ENCODE measurements at places on chromosomes 1 and 21.

GRCh38 chr1:227869279-227869842, 53.9 kb downstream of the PRSS38 start:
- DNase-seq, result no peak

GRCh38 chr1:61011561-61012263, 70.6 kb upstream of the NFIA start:
- DNase-seq, result no peak

DNA sequence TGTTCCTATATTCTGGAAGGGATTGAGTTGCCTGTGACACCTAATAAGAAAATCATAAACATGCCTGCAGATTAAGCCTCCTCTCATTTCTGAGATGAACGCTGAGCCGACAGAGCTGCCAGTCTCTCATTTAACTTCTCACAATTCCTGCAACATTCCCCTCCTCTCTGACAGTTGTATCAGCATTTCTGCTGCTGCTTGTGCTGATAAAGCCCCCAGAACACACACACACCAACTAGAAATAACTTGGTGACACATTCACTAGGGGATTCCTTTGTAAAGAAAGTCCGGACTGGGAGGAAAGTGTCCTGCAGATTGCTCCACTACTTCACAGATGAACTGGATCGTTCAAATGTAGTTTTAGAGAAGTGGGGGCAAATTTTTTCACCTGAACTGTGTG, 437.3 kb downstream of the PLA2G4A start:
- DNase-seq, result no peak

DNA sequence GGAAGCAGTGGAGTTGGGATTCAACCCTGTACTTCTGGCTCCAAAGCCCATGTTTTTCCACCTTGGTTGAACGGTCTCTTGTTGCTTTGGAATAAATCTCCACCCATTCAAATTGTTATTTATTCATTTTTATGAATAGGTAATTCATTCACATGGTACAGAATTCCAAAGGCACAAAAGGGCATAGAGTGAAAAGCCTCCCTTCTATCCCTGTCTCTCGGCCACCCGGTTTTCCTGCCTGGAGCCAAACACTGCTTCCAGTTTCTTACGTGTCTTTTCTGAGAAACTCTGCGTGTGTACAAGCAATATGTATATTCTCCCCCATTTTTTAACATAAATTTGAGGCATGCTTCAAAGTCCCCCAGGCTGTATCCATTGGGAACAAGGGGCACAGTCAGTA, 3.9 kb downstream of the EXTL1 start:
- no peak for DNase-seq

- DNase-seq, result no peak
Measured at GRCh38 chr1:3922201-3922725, 22.2 kb upstream of the C1orf174 start.

DNA sequence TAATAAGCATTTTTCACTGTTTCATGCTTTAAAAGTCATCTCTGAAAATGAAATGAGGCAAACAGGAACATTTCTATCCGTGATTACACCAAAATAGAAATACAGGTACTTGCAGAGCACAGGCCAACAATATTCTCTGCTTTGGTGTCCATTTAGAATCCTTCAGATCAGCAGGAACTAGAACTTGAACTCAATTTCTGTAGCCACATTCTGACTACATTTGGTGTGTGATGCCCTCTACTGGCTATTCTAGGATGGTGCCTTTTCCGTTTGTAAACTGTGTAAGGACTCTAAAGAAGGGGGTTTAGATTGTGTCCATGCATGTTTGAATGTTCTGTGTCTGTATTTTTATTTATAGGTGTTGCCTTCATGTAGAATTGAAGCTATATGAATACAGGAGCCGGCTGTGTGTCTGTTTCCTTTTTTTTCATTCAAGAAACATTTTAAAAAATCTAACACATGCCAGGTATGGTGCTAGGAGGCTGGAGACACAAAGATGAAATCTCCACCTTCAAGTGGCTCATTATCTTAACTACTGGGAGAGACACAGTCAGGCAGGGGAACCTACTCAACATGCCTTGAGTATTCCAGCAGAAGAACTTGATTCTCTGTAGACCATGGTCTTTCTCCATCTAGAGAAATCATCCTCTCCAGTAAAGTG, 7.6 kb upstream of the ZNF326 start:
- no peak for DNase-seq
